ENCODE measurements at places on chromosomes 13 and 19.

GRCh38 chr13:51825165-51825592, 19.8 kb downstream of the TMEM272 start:
- no peak for DNase-seq

- peak; percentile 6 for DNase-seq
Measured at GRCh38 chr19:16235811-16236652, 38.3 kb downstream of the AP1M1 start.

GRCh38 chr13:96229356-96229755, 139.4 kb downstream of the HS6ST3 start:
- peak; percentile 8 for DNase-seq

GRCh38 chr13:25738342-25739196, 313.2 kb downstream of the SHISA2 start:
- DNase-seq = no peak

DNA sequence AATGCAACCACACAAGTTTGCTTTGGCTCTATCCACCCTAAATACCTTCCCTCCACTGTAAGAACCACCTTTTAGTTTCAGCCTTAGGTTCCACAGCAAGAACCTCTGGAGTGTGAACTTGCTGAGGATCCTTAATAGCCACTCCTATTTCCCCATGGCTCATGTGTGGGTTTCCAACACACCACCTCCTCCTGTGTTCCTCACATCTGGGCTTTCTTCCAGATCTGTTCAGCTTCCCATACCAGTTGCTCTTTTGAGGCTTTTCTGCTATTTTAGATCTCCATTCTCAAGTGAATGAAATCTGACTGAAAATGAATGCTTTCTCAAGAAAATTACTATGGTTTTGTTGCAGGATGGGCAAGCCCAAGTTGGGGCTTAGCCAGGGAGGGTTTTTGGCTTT, 104.8 kb upstream of the MIR17HG start:
- DNase-seq = no peak

GRCh38 chr13:29165840-29166239, 345.7 kb downstream of the MTUS2 start:
- DNase-seq = no peak

All from K562 (cell line).